ENCODE measurements at places on chromosomes 2 and 18. TPM values are rescaled to one million over a fixed set of nuclear protein-coding genes. Genes with fewer than 3 reads are reported as not detected.

The CD8B gene
- total RNA-seq, result 0.64 TPM

The YPEL5 gene
- 24.1 TPM for total RNA-seq

The CTAGE1 gene
- total RNA-seq, result not detected

The KCNF1 gene
- total RNA-seq, result not detected

The AFF3 gene
- total RNA-seq, result 1.4 TPM

The DES gene
- total RNA-seq, result not detected

The KCNIP3 gene
- total RNA-seq, result 0.39 TPM

The RGPD8 gene
- total RNA-seq, result 16.1 TPM

The SULT1C4 gene
- not detected for total RNA-seq

The C2orf74 gene
- total RNA-seq, result 7.9 TPM

The LCT gene
- 0.53 TPM for total RNA-seq

The UPP2 gene
- total RNA-seq, result not detected

The SERPINB10 gene
- total RNA-seq, result not detected

The ANKRD23 gene
- total RNA-seq, result 7.0 TPM

The PLEKHM3 gene
- 7.1 TPM for total RNA-seq

The CAPN14 gene
- total RNA-seq, result 0.18 TPM

The DNAH7 gene
- total RNA-seq, result not detected

The STK25 gene
- total RNA-seq, result 122 TPM

The TUBB6 gene
- 57.2 TPM for total RNA-seq

The HNRNPA3 gene
- 323 TPM for total RNA-seq

The RBM45 gene
- total RNA-seq, result 19.8 TPM
